ENCODE measurements at places on chromosomes 3 and 15.

GRCh38 chr3:159032311-159032710 lies 230.5 kb downstream of the MFSD1 start:
- DNase-seq = no peak

GRCh38 chr3:170368921-170369320 lies 11.4 kb downstream of the SKIL start:
- no peak for DNase-seq

DNA sequence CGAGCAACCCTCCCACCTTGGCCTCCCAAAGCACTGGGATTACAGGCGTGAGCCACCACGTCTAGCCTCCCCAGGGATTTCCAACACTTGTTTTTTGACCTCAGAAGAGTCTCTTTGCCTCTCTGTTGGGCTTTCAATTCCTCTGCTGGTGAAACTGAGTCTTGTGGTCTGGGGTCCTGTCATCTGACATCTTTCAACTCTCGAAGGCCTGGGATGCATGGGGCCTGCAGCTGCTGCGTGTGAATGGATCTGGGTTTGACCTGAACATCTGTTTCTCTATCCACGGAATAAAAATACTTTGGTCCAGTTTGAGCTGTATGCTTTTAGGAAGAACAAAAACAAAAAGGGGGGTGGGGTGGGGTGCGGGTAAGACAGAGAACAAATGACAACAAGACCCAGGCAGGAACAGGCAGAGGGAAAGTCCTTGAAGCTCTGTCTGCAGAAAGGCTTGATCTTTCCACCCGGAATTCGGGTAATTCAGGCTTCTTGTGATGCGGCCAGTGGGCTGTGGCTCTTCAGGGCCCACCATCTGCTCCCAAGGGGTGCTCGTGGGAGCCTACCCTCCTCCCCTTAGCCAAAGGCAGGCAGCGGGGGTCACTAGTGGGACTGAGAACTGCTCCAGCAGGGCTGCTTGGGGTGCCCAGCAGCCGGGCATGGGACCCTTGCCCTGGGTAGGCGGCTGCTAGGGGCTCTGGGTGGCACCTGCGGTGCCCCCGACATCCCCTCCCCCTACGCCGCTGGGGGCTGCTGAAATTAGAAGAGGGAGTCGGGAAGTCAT lies 71.5 kb downstream of the SLC12A8 start:
- no peak for DNase-seq

- DNase-seq = no peak
These were observed 87.5 kb downstream of the CORO2B start for GRCh38 chr15:68666120-68666811.

GRCh38 chr15:62737551-62737950 lies 305.0 kb upstream of the TPM1 start:
- DNase-seq = no peak

DNA sequence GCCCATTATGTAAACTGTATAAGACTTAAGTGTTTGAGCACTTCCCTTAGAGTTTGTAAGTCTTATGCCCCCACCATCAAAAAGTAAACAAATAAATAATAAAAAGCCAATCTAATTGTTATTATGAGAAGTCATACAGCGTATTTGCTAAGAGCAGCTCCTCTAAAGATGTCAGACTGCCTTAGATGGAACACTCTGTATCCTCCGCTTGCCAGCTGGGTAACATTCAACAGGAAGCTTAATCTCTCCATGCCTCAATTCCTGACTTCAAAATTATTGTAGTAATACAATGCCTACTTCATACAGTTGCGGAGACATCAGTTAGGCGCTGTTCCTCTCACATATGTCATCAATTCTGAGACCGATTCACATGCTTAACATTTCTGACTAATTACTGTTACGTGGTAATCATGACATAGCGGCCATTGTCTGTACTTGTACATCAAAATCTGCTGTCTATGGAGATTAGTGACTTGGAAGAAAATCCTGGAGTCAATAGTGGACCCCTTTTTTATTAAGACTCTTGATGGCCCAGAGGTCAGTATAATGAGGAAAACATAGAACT lies 417.7 kb downstream of the LPP start:
- DNase-seq = no peak

- no peak for DNase-seq
These were observed 117.4 kb downstream of the EFHB start for GRCh38 chr3:19816631-19817030.

DNA sequence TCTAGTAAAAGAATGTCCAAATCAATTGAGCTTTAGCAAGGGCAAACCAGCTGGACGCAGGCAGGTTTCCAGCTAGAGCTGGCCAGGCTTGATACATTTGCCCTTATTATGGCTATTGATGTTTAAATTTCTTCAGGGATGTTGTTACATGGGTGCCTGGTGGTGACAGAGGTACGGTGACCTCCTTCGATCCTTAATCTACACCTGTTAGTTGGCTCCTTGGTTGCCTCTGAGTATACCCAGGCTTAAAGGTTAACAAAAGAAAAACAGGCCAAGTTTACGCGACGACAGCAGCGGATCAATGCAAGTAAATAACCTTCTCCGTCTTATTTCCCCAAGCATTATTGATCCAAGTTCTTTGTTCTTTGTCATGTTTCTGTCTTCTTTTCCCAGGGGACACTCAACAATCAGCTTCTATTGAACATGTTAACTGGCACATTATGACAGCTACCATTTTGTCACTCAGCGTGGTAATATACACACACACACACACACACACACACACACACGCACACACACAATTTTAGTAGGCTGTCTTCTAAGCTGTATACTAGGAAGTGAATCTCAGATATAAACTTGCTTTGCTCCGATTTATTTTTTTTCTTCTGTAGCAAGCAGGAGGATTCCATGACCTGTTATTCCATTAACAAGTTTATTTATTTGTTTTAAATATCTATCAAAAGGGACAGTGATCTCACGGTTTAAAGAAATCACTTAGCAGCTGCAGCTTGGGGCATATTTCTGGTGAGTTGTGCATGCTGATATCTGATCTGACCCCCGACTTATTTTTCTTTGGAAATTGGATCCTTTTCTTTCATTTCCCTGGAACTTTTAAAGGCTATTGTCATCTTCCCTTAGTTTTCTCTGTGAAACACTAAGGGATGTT lies 844.7 kb downstream of the MCTP2 start:
- DNase-seq = no peak

- no peak for DNase-seq
These were observed 9.7 kb downstream of the CCK start for GRCh38 chr3:42256135-42256819.

- peak; percentile 93 for DNase-seq
These were observed at the start of gene WDR5B for GRCh38 chr3:122415762-122416654. WDR5B (minus strand) TSS chr3:122416062; CDS start chr3:122415528, 534 bp downstream.

- DNase-seq = no peak
These were observed 1.7 kb upstream of the CX3CR1 start for GRCh38 chr3:39281533-39281932.

- DNase-seq = no peak
These were observed 981.9 kb downstream of the FHIT start for GRCh38 chr3:60269377-60269776.

Data from foreskin melanocyte (primary cell).